ENCODE measurements at places on chromosomes 2 and 18.

- DNase-seq = no peak
These were observed 155.7 kb downstream of the RDH14 start for GRCh38 chr2:18404708-18405107.

DNA sequence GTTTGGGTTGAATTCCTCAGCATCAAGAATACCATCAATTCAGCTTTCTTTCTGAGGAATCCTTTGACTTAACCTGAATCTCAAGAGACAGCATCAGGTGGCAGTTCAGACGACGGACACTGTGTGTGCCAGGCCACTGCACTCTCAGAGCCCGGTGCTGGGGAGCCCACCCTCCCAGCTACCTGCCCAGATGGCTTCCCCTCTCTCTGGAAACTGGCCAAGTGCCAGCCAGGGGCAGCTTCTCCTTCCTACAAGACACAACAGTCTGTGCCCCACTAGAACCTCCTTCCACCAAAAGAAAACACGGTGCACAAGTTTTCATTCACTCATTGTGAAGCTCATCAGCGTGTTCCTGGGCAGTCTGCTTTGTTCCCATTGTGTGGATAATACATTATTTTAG, 28.5 kb downstream of the MAL start:
- DNase-seq = no peak

GRCh38 chr2:157404363-157404762, 39.5 kb downstream of the CYTIP start:
- DNase-seq = peak; percentile 44

- no peak for DNase-seq
These were observed 70.3 kb downstream of the TMEM237 start for GRCh38 chr2:201572846-201573508.

GRCh38 chr18:79533146-79533545, 137.4 kb downstream of the NFATC1 start:
- DNase-seq = no peak

DNA sequence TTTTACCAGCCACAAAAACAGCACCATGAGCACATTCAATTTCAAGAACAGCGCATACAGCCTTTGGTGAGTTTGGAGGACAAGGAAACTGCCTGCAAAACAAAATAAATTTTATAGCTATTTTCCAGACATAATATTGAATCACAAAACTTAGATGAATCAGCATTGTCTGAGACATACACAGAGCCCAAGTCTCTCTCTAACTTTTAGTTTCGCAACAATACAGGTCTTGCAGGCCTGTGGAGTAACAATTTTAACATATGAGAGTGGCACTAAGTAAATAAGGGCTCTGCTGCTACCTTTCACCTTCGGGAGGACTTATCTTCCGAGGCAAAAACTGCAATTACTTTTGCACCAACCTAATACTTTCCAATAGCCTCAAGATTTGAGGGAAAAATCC, 56.1 kb upstream of the PEX13 start:
- peak; percentile 62 for DNase-seq

- DNase-seq = peak; percentile 27
These were observed 34.9 kb upstream of the LCLAT1 start for GRCh38 chr2:30412047-30412683.

DNA sequence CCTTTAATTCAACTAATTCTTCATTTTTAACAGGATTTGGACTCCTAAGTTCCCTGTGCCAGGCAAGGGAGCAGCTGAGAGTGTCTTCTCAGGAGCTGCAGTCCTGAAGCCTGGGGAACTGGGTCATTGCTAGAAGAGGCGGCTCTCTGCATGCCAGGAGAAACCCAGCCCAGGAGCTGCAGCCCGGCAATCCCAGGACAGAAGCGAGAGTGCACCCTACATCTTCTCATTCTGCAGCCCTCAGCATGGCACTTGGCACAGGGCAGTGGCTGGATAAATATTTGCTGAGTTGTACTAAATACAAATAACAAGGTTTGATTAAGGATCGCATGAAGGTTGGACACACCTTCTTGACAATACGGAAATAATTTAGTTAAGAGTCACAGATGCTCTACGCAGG, 244.9 kb upstream of the PXDN start:
- DNase-seq = no peak

DNA sequence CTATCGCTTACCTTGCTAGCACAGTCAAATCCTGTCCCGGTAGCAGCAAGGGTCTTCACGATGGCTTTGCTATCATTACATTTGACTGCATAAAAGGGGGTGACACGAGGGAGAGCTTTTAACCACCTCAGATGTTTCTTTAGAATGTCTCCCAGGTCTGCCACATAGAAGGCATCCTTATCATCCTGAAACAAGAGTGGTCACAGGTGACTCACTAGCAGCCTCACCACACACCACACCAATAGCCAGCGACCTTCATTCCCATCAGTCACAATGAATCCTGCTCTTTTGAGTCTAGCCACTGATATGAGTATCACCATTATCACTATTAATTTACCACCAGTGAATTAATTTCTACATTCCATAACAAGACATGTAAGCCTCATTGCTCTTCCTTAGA, 3.7 kb downstream of the ODC1 start:
- no peak for DNase-seq

GRCh38 chr2:191844706-191845105, 2.2 kb downstream of the CAVIN2 start:
- DNase-seq = no peak

DNA sequence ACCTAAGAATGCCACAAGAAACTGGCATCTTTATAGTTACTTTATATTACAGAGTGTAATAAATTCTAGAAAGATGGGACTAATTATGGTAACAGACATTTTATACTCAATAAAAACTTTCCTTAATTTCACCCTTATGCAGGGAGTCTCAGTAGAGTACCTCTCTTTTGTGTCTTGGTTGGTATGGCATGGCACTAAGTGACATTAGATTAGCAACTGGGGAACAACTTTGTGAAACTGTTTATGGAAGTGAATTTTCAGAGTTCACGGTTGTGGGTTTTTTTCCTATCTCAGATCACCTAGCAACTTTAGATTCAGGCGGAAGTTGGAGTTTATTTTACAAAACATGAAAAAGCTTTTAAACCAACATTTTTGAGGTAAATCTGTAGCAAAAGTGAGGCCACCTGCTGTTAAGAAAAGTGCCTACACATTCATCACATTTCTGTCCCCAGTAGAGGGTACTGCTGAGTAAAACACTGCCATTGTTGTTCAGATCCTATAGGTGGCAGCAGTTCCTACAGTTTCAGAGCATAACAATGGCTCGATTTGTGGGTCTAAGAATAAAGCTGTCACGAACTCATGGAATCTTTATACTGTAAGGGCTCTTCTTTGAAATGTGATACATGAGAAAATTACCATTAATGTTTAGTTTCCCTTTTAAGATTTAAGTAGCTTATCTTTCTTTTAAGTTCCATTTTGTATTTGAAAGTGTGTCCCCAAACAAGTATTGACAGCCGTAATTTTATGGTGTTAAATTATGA, 117.6 kb downstream of the CAMKMT start:
- peak; percentile 86 for DNase-seq

DNA sequence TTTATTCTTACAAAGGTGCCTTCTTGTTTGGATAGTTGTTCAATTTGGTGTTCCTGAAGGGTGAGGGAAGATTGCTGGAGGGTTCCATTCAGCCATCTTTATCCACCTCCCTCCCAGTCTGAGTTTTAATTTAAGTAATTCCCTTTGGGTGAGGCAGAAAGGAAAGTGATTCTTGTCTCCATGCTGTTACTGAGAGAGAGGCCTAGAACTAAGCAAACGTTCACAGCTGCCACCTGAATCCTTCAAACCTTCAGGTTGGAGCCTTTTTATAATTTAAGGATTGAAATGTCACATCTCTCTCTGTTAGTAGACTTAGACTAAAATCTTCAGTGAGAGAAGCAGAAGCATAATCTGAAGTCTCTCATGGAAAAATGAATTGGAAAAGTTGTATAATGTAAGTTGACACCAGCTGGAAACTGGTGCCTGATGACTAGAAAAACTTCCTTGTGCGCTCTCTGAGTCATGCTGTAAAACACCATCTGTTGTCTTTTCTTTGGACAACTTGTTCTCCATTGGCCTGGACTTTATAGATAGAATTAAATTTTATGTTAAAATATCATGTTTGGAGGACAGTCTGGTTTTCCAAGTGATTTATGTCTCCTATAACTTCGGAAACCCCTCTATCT, 14.6 kb downstream of the STRADB start:
- peak; percentile 87 for DNase-seq

DNA sequence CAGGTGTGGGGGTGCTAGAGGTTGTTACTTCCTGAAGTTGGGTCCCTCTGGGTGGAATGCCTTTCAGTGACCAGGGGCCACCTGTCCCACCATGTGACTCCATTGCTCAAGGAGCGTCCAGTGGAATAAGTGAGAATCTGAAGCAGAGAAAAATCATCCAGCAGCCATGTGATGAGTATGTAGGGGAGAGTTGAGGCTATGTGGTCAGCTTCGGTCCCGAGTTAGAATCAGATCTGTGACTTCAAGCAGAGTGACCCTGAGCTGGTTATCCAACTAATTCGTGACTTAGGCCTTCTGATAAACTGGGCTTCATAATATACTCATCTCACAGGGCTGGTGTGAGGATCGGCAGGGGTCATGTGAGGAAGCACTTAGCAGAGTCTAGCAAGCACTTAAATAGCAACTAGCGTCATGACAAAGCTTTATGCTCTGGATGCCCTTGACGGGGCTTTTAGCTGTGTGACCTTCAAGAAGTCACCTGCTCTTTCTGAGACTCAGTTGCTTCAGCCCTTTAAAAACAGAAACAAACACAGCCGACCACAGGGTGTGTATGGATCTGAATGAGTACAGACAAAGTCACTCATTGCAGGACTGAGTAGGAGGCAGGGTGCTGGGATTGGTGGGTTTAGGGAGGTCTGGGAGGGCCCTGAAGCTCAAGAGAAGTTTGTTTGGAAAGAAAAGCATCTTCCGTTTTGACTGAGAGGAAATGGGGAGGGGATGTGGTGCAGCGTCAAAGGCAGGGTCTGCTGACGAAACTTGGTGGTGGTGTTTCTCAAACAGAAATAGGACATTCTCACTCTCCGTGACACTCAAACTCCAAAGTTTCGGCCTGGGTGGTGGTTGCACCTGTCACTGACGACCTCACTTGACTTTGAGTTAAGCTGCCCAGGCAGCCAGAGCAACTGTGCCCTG, 264.0 kb upstream of the CXCR4 start:
- DNase-seq = no peak

GRCh38 chr18:48813833-48814489, 136.8 kb downstream of the SMAD7 start:
- DNase-seq = no peak

All from HCEC 1CT (cell line).